ENCODE measurements at places on chromosomes 2 and 18. TPM values are rescaled to one million over a fixed set of nuclear protein-coding genes. Genes with fewer than 3 reads are reported as not detected.

- no peak for DNase-seq
These were observed 8.4 kb upstream of the TMEM185B start for GRCh38 chr2:120231564-120231973.

- no peak for DNase-seq
These were observed 273.6 kb downstream of the HRH4 start for GRCh38 chr18:24734058-24734457.

GRCh38 chr2:223944166-223944702 is 901 bp downstream of the WDFY1 start:
- peak; percentile 43 for DNase-seq

DNA sequence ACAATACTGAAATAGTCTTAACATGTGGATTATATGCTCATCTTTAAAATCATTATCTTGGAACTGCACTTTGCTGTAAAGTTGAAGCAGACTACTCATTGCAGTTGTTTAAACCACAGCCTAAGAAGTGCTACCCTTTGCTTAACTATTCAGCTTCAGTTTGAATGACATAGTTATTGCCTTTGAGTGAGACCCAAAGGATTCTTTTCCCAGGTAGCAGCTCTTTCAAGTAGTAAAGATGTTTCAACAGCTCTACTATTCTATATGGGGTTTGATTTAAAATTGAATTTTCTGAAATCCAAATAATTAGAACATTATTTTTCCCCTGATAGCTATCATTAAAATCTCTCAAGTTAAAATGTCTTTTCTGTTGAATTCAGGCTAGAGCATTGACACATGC is 1.1 kb downstream of the SCG2 start:
- no peak for DNase-seq

- DNase-seq: no peak
These were observed 64.9 kb downstream of the KLHL29 start for GRCh38 chr2:23449831-23450331.

DNA sequence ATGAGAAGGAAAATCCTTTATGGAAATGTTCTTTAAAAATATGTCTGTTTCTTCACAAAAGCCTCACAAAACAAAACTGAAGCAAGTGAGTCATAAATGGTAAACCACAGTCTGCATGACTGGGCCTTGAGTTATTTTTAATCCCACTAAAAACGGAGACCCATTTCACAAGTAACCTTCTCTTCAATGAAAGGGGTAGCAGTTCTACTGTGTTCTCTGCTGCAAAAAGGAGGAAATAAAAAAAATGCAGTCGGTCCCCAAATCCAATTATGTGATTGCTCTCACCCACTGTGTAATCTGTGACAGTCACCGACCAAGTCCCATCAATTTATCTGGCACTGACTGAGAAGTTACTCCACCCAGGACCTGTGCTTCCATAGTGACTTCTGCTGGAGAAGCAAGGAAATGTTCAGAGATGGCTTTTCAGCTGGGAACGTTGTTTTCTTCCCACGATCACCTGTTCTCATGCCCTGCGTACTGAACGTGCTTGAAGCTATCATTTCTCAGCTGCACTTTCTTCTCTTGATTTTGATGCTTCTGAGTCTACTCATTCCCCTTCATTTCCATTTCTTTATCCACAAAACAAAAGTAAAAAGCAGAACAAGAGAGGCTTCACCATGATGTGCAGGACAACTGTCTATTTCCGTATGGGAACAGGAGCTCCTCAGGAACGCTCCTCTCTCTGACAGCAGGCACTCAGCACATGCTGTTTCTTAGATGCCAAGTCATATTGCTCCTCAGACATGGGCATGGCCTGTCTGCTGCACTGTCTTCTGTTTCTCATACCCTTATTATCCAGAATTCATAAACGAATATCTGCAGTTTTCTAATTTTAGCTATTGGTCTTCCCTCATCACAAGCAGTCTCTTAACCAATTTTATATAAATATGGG is 80.0 kb upstream of the TMEM200C start:
- DNase-seq: no peak

Gene TEKT4
- not detected for total RNA-seq

Gene SIX3
- not detected for total RNA-seq

Gene B3GNT2
- total RNA-seq: 46.2 TPM

Gene RESP18
- total RNA-seq: not detected

Gene LIPT1
- 4.9 TPM for total RNA-seq

Data from activated T-cell treated with anti-CD3 and anti-CD28 coated beads, Interleukin-2, amount 50 U/mL, for 72 hours (primary cell).